NCI-H1417 (cell line): ENCODE measurements at places on chromosomes 6 and 20.

DNA sequence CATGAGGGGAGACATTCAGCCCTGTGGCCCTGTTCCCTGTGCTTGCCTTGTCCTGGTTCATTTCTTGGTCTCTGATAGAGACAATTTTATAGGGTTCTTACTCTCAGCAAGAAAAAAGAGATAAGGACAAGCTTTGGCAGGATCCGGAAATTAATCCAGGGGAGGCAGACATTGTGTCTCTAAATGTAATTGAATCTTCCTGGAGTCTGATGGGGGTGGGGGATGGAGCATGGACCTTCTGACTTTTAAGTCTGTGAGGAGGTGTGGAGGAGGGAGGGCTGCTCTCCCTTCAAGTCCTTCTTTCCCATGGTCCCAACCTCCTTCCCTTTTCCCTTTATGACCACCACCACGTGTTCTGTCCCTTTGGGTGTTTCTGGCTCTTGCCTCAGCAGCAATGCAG is 512.7 kb downstream of the DHX35 start:
- no peak for DNase-seq

GRCh38 chr6:132471787-132472186 is 41.1 kb downstream of the STX7 start:
- DNase-seq, result peak; percentile 50

- DNase-seq, result peak; percentile 43
Measured at GRCh38 chr20:23622839-23623343, 14.9 kb downstream of the CST3 start.

DNA sequence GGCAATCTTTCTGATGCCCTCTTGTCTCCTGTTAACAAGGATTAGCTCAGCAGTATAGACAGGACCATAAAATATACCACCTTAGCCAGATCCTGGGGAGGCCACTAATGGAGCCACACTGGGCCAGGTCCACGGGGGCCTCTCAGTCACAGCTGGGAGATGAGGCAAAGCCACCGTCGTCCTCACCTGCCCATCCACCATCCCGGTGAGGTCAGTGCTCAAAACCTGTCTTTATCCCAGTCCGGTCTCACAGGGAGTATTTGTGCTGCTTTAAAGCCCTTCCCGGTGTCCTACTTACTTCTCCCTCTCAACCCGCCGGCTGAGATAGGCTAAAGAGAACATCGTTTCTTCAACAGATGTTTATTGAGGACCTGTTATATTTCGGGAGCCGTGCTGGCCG is 104.3 kb downstream of the EDN3 start:
- DNase-seq, result no peak

GRCh38 chr6:116400328-116400727 is 29.6 kb downstream of the DSE start:
- DNase-seq, result no peak

DNA sequence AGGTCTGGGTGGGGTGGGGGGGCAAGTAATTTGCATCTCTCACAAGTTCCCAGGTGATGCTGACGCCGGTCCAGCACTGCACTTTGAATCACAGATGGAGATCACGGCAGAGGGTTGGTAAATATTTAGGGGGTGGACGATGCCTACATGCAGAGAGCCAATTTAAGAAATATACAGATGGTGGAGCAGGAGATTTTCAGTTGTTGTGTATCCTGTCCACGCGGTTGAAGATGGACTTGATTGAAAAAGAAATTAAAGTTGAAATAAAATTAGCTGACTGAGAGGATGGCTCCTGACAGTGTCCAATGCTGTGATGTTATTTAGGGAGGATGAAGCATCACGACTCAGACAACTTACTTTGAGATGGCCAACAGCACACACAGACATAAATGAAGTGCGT is 74.6 kb downstream of the PHACTR3 start:
- no peak for DNase-seq

DNA sequence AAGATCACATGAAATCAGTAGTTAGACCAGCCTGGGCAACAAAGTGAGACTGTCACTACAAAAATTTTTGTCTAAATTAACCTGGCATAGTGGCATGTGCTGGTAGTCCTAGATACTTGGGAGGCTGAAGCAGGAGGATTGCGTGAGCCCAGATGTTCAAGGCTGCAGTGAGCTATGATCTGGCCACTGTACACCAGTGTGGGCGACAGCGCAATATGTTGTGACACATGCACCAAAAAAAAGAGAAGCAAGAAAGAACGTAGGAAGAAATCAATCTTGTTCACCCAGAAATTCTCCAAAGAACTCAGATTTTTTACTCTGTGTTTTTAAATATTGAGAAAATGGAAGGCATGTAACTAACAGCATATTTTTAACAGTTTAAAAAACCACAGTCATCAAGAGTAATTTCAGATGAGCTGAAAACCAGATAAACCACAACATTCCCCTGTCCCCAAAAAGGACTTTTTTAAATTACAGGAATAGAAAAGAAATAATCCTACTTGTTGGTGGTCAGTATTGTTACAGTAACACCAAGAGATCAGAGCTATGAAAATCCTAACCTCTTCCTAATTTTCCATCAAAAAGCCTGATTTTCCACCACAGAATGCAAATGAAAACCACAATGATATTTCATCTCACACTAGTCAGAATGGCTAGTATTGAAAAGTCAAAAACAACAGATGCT is 240.2 kb downstream of the KHDC1L start:
- no peak for DNase-seq
